NCI-H2107 (cell line): ENCODE measurements at places on chromosomes 6 and 20.

GRCh38 chr6:46967826-46968349 lies 46.1 kb upstream of the ADGRF5 start:
- no peak for DNase-seq

GRCh38 chr20:13474467-13474866 lies 164.3 kb downstream of the TASP1 start:
- no peak for DNase-seq

- no peak for DNase-seq
Observed at GRCh38 chr6:63649847-63650265, 14.3 kb downstream of the PHF3 start.

DNA sequence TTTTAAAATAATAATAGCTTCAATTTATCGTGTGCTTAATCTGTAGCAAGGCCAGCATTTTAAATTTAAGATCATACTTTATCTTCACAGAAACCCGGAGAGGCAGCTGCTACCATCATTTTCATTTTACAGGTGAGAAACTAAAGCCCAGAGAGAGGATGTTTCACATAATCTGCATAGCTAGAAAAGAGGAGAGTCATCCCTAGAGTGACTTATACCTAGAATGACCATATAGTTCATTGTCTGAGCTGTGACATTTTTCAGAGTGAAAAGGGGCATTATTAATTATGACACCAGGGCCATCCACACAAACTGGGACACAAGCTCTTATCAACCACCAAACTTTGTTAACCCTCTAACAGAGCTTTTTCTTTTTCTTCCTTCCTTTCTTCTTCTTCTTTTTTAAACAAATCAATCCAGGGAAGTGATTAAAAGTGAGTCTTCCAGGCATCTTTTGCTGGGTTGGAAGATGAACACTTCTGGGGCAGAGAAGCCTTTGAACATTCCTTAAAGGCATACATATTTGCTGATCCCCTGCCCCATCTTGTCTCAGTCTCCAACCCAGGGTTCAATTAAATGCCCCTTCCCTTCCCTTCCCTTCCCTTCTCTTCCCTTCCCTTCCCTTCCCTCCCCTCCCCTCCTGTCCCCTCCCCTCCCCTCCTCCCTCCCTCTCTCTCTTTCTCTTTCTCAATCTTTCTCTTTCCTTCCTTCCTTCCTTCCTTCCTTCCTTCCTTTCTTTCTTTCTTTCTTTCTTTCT lies 272.5 kb upstream of the JAG1 start:
- DNase-seq: no peak

GRCh38 chr20:62861726-62862336 lies at the start of gene TCFL5:
TCFL5 (minus strand) TSS chr20:62861822; CDS start chr20:62861670, 152 bp downstream.
- DNase-seq: peak; percentile 75

DNA sequence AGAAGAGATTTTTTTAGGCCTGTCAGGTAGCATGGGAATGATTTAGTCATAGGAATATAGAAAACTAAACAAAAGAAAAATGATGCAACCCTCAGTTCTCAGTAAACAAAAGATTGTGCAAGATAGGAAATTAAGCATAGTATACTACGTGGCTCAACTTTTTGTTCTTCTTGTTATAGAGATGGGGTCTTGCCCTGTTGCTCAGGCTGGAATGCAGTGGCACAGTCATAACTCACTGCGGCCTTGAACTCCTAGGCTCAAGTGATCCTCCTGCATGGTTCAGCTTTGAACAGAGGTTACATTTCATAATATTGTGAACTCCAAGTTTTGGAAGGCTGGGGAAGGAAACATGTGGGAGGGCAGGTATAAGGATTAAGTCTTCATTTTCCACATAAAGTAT lies 28.5 kb downstream of the SLX4IP start:
- no peak for DNase-seq

- DNase-seq: no peak
Observed at GRCh38 chr6:104642871-104643270, 216.8 kb downstream of the HACE1 start.

- DNase-seq: no peak
Observed at GRCh38 chr20:10344953-10345352, 89.1 kb downstream of the MKKS start.

DNA sequence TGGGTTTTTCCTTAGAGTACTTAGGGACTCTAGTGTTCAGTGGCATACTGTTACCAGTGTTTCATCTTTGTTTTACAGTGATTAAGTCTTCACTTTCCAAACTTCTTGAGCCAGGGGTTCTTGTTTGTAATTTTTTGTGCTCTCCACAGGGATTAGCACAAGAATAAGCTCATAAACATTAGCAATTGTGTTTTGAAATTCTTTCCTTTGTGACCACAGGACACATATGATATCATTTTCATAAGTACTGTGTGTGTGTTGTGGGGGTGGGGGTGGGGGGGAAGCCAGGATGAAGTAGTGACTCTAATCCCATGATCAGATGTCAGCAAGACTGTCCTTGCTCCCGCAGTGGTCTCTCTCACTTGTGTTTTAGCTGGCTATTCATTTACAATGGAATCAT lies 101.5 kb upstream of the SCP2D1 start:
- DNase-seq: no peak
